ENCODE measurements at places on chromosomes 7 and 10. TPM values are rescaled to one million over a fixed set of nuclear protein-coding genes. Genes with fewer than 3 reads are reported as not detected.

- DNase-seq, result no peak
Observed at GRCh38 chr7:5406957-5407945, 16.4 kb downstream of the TNRC18 start.

DNA sequence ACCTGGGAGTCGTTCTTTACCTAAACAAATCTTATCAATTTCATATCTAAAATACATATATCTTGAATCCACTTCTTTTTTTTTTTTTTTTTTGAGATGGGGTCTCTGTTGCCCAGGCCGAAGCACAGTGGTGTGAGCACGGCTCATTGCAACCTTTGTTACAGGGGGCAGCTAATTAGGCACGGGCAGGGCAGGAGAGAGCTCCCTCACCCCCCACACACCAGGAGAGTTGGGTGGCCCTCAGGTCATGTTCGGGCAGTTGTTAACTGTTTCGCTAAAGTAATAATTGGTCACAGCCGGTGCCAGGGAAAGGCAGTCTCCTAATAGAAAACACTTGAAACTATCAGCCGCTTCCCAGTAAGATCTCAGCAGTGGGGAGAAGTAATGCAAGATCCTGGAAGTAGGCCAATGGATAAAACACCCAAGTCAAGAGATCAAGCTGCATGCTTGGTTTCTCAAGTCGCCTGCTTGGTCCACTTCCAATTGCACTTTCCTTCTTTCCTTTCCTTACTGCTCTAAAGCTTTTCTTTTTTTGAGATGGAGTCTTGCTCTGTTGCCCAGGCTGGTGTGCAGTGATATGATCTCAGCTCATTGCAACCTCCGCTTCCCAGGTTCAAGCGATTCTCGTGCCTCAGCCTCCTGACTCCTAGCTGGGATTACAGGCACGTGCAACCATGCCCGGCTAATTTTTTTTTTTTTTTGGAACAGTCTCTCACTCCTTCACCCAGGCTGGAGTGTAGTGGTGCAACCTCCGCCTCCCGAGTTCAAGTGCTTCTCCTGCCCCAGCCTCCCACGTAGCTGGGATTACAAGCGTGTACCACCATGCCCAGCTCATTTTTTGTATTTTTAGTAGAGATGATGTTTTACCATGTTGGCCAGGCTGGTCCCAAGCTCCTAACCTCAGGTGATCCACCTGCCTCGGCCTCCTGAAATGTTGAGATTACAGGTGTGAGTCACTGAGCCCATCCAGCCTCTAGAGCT, 21.3 kb upstream of the EFCAB10 start:
- DNase-seq, result no peak

GRCh38 chr7:128448751-128449302, 6.9 kb upstream of the HILPDA start:
- no peak for DNase-seq

- no peak for DNase-seq
Observed at GRCh38 chr7:122887848-122888247, 1.6 kb upstream of the CADPS2 start.

GRCh38 chr10:91762878-91763277, 35.3 kb upstream of the TNKS2 start:
- DNase-seq, result no peak

DNA sequence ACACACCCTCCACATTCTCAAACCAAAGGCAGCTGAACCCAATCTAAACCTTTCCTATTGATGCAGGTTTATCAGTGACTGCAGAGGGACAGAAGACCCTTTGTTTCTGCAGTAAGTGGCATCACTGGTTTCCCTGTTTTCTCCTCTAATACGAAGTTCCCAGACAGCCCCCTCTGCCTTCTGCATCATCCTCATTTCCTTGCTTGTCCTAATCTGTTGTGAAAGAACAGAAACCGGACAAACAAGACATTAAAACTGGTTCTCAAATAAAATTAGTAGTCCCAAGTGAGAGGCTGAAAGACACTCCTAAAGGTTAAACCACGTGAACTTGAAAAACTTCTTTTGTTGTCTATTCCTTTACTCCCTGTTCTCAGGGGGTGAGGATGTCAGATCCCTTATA, 10.1 kb upstream of the ADRB1 start:
- no peak for DNase-seq

The UTF1 gene
- total RNA-seq, result 0.25 TPM

- no peak for DNase-seq
Observed at GRCh38 chr10:111430070-111430469, 353.2 kb downstream of the ADRA2A start.

The CALML3 gene
- not detected for total RNA-seq

DNA sequence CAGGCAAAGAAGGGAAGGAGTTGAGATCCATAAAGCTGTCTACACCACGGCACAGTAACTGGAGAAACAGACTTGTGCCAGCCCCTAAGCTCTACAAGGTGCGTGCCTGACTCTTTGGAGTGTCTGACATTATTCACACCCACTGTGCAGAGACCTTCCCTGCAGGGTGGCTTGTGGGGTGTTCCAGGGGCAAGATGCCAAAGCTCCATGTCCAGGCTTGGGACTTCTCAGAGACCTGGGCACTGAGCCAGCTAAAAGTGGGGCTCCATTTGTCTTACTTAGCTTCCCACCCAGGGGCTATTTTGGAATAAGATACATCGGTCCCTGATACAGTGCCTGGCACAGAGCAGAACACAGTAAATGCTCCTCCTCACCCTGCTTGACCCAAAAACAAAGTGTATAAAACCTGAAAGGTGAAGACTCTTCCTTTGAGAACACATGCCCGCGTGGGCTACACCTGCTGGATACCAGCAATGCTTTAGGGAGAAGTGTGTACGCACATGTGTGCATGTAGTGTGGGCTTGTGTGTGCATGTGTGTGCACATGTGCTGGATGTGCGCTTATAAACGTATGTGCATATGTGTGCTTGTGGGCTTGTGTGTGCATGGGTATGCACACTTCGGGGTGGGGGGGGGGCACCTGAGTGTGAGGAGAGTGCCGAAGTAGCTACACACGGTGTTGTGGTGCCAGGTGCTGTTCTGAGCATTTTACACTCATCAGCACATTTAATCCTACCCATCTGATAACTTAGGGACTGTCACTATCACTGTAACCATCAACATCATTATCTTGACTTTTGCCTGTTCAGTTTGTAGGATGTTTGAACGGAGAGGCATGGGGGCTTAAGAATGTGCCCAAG, 143.0 kb downstream of the ARHGAP22 start:
- no peak for DNase-seq

The OR2A12 gene
- total RNA-seq, result not detected

The GRID2IP gene
- total RNA-seq, result not detected

The HOXA10 gene
- 0.14 TPM for total RNA-seq

GRCh38 chr7:83824214-83824613, 175.3 kb upstream of the SEMA3E start:
- no peak for DNase-seq

- DNase-seq, result no peak
Observed at GRCh38 chr10:77746047-77746707, 108.6 kb upstream of the KCNMA1 start.

DNA sequence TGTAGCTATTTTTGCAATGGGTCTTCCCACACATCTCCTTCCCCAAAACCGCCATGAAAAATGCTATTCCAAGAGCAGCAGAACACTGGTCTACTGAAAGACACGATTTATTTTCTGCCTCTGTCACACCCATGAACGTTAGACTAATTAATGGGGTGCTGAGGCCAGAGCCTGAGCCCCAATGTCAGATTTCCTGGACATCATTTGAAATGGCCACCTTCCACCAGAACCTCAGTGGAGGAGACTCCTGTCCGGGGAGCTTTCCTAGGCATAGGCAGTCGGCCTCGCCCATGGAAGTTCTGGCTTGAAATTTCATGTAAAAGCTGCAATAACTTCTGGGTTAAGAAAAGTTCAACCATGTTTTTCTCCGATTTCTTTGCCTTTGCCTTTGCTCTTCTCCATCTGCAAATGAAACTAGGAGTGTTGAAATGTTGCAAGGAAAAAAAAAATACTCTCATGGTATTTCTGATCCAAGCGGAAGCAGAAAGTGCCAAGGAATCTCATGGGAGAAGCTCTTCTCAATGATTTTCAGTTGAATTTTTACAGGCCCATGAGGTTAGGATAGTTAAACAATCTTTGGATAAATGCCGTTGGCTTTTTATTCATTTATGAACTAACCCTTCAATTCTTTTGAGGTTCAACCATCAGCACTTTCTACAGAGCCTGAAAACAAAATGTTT, 570.8 kb upstream of the MGMT start:
- no peak for DNase-seq

- no peak for DNase-seq
Observed at GRCh38 chr7:158733775-158734494, 29.3 kb upstream of the NCAPG2 start.

The CDK1 gene
- total RNA-seq, result 15.0 TPM

DNA sequence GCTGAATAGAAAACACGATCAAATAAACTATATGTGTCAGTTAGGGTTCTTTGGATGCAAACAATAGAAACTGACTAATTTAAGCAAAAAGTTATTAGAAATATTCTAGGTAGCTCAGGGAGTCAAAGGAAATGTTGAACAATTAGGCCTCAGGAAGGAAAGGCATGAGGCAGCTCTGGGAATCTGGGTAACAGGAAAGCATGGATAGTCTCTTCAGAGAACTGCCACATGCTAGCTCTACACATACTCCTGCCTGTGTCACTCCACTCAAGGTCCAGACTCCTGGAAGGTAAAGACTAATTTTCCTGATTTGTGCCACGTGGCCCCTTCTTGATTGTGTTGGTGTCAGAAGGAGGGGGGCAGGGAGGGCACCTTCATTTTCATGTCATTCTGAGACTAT, 23.8 kb upstream of the PTTG1IP2 start:
- DNase-seq, result no peak

The BLNK gene
- total RNA-seq, result not detected

GRCh38 chr7:80463272-80463920, 48.5 kb downstream of the GNAT3 start:
- DNase-seq, result no peak

- DNase-seq, result no peak
Observed at GRCh38 chr7:11750191-11750590, 81.8 kb downstream of the THSD7A start.

DNA sequence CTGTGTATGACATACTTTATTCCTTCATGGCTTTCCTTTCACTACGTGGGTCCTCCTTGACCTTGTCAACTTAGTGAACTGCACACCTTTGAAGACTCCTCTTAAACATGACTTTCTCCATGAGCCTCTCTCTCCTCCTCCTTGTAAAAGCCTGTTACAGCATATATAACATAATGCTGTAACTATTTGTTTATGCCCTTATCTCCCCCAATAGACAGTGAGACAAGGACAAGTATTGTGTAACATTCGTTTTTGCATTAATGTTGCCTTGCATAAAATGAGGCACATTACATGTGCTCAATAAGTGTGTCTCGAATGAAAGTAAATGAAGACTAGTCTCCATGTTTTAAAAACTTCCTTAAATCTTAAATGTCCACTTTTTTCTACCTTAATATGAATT, 4.3 kb upstream of the LAMB1 start:
- DNase-seq, result no peak

GRCh38 chr7:6158424-6159096, 113.9 kb downstream of the CYTH3 start:
- DNase-seq, result no peak
